ENCODE measurements at places on chromosomes 4 and X. TPM values are rescaled to one million over a fixed set of nuclear protein-coding genes. Genes with fewer than 3 reads are reported as not detected.
A peak's percentile ranks its signal among the peaks of the same experiment; 100 is the strongest.

The FAM114A1 gene
- not detected for polyA plus RNA-seq

GRCh38 chr4:47469951-47470350 is 6.4 kb upstream of the COMMD8 start:
- H3K4me1 ChIP-seq: no peaks in the 10 kb centered on the region
- H3K27me3 ChIP-seq: no peaks in the 10 kb centered on the region
- no peaks in the 10 kb centered on the region for H3K36me3 ChIP-seq
- no peak for DNase-seq
- H3K27ac ChIP-seq: no peak overlapping the region

GRCh38 chr4:184940500-184940899 is 77.8 kb upstream of the HELT start:
- no peaks in the 10 kb centered on the region for H3K4me1 ChIP-seq
- no peak overlapping the region for H3K27ac ChIP-seq
- DNase-seq: no peak

GRCh38 chrX:30301963-30302362 is 7.2 kb downstream of the NR0B1 start:
- peaks cover 3% of the 10 kb centered on the region for H3K27me3 ChIP-seq
- no peak for DNase-seq
- H3K36me3 ChIP-seq: no peaks in the 10 kb centered on the region
- no peaks in the 10 kb centered on the region for H3K4me1 ChIP-seq

DNA sequence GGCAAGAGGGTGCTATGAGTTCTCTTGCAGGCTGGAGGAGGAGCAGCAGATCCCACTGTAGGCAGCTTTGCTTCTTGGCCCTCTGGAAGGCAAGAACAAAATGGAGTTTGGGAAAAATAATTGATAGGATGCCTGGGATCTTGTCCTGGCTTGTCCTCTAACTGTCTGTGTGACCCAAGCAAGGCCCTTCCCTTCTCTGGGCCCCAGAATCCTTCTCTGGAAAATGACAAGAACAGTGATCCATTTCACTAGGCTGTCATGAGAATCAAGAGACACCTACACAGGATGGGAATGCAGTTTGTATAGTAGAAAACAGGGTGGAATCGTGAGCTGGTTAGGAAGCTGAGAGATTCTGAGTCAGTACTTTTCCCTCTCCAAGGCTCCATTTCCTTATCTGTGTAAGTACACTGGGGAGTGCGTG is 133.3 kb downstream of the PJA1 start:
- H3K27ac ChIP-seq: no peak overlapping the region
- H3K36me3 ChIP-seq: no peaks in the 10 kb centered on the region
- H3K4me1 ChIP-seq: no peaks in the 10 kb centered on the region
- DNase-seq: no peak

DNA sequence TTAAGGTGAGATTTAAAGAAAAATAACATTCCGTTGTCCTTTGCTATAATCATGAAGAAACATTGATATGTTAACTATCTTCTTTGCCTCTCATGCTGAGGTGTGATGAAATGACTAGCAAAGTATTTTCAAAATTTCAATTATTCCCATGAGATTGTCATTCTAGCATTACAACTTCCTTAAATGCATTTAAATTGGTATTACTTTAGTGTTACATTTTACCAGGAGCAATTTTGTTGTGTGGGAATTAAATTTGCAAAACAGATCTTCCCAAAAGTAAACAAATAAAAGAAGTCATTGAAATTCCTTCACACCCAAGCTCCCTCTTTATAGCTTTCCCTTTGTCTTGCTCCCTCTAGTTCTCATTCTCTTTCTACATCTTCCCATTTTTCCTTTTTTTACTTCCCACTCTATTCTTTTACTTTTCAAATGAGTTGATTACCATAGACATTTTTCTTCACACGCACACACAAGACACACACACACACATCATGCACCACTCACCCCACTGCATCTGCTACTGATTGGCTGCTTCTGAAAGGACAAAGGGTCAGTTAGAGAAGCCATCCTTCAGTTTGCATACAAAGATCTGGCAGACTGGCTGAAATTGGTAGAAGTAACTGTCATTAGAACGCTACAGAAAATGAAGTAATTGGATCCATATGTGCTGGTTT is 10.0 kb upstream of the APELA start:
- no peak overlapping the region for H3K27ac ChIP-seq
- no peaks in the 10 kb centered on the region for H3K36me3 ChIP-seq
- peaks cover 5% of the 10 kb centered on the region for H3K27me3 ChIP-seq
- no peak overlapping the region for H3K4me3 ChIP-seq
- no peaks in the 10 kb centered on the region for H3K4me1 ChIP-seq

DNA sequence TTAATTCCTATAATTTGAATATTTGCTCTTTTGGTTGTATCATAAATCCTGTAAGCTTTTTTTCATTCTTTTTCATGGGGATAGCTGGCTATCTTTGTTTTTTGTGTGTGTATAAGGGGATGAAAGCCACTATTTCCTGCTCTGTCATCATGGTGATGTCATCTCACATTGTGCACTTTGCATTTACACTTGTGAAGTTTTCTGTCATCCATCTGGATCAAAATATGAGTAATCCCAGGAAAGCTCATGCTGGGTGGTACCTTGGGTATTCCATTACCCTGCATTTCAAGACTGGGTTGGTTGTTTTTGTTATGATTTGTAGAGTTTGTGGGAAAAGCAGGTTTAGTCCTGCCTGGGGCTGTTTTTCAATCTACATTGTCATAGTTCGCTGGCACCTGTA is 367.3 kb downstream of the CHIC1 start:
- DNase-seq: no peak
- H3K4me1 ChIP-seq: no peaks in the 10 kb centered on the region
- no peaks in the 10 kb centered on the region for H3K36me3 ChIP-seq
- H3K27ac ChIP-seq: no peak overlapping the region
- no peaks in the 10 kb centered on the region for H3K27me3 ChIP-seq
- no peak overlapping the region for H3K4me3 ChIP-seq

- peaks cover 32% of the 10 kb centered on the region for H3K4me1 ChIP-seq
- H3K4me3 ChIP-seq: peak overlapping the region; percentile 87
- peak; percentile 5 for DNase-seq
- peaks cover 44% of the 10 kb centered on the region for H3K27me3 ChIP-seq
- no peaks in the 10 kb centered on the region for H3K36me3 ChIP-seq
These were observed 752 bp downstream of the FRAS1 start for GRCh38 chr4:78057600-78058550.

GRCh38 chr4:114277690-114278089 is 298.2 kb upstream of the ARSJ start:
- H3K27me3 ChIP-seq: no peaks in the 10 kb centered on the region
- H3K4me1 ChIP-seq: no peaks in the 10 kb centered on the region
- H3K27ac ChIP-seq: no peak overlapping the region

DNA sequence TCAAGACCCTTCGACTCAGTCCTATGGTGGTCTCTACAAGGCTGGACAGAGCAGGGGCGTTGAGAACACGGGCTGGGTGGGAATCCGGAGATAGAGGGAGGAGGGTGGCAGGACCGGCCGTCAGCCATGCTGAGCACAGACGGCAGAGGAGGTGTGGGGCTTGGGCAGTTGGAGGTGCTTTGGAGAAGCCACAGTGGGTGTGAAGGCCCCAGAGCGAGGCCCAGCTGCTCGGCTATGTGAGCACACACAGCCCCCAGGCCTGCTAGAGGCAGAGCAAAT is 4.2 kb downstream of the PDE6B start:
- peaks cover 2% of the 10 kb centered on the region for H3K27me3 ChIP-seq
- no peaks in the 10 kb centered on the region for H3K36me3 ChIP-seq
- no peaks in the 10 kb centered on the region for H3K4me1 ChIP-seq
- H3K27ac ChIP-seq: no peak overlapping the region

Measured in naive thymus-derived CD8-positive, alpha-beta T cell (primary cell).